ENCODE measurements at places on chromosomes 6 and 20. TPM values are rescaled to one million over a fixed set of nuclear protein-coding genes. Genes with fewer than 3 reads are reported as not detected.
A peak's percentile ranks its signal among the peaks of the same experiment; 100 is the strongest.

DNA sequence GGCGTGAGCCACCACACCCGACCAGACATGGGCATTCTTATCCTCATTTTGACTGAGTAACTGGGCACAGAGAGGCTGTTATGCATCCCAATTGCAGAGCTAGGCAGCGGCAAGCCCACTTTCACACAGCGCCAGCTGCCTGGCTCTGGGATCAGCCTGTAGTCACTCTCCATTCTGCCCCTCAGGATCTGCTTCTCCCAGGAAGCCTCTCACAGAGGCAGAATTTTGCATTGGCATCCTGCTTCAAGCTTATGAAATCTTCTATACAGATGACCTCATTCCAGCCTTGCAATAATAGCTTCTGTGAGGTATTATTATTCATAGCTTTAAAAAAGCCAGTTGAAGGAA, 37.0 kb upstream of the IER3 start:
- H3K27ac ChIP-seq: peak overlapping the region; percentile 99
- H3K27me3 ChIP-seq: no peaks in the 10 kb centered on the region
- H3K4me3 ChIP-seq: no peak overlapping the region

Gene TMEM14A
- total RNA-seq: 14.6 TPM

Gene TPBG
- total RNA-seq: 11.4 TPM

DNA sequence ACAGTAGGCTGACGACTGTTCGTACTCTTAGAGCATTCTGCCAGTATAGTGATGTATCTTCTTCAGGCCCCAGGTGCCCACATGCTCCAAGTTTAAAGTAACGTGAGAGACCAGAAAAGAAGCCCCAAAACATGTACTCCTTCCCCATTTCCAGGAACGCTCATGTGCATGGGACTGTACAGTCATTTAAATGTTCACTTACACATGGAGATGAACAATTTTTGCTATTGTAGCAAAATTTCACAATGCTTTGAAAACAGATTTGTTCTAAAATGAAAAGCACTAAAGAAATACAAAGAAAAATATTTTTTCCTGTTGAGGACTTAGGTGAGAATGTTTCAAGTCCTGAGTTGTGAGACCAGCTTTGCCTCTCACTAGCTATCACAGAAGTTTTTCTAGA, 269.3 kb upstream of the PRDM1 start:
- no peaks in the 10 kb centered on the region for H3K36me3 ChIP-seq
- no peak overlapping the region for H3K4me3 ChIP-seq
- H3K27me3 ChIP-seq: no peaks in the 10 kb centered on the region
- no peaks in the 10 kb centered on the region for H3K4me1 ChIP-seq

DNA sequence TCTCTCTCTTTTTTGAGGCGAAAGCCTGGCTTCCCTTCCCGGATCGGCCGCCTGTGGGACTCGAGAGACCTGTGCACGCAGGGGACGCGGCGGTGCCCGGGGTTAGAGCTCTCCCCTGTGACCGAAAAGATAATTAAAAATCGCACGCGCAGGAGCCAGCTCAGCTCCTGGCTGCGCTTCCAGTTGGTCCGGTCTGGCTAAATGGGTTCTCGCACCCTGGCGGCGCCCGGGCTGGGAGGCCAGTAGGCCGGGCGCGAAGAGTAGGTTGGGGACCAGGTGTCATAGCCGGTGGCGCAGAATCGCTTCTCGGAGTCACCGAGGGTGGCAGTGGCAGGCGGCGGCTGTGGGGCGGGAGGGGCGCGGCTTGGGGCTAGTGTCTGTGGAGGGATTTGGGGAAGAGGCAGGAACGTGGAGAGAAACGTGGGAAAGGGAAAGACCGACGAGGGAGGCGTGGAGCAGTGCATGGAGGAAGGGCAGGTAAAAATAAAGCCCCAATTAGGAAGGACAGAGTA, 41.9 kb upstream of the SUPT3H start:
- peak overlapping the region; percentile 5 for H3K4me3 ChIP-seq
- DNase-seq: peak; percentile 33
- peaks cover 40% of the 10 kb centered on the region for H3K4me1 ChIP-seq
- peaks cover 64% of the 10 kb centered on the region for H3K27me3 ChIP-seq
- H3K36me3 ChIP-seq: no peaks in the 10 kb centered on the region
- no peak overlapping the region for H3K27ac ChIP-seq

- no peak for DNase-seq
- H3K27me3 ChIP-seq: peaks cover 12% of the 10 kb centered on the region
- H3K36me3 ChIP-seq: no peaks in the 10 kb centered on the region
These were observed 126.6 kb downstream of the VEGFA start for GRCh38 chr6:43896329-43897255.

DNA sequence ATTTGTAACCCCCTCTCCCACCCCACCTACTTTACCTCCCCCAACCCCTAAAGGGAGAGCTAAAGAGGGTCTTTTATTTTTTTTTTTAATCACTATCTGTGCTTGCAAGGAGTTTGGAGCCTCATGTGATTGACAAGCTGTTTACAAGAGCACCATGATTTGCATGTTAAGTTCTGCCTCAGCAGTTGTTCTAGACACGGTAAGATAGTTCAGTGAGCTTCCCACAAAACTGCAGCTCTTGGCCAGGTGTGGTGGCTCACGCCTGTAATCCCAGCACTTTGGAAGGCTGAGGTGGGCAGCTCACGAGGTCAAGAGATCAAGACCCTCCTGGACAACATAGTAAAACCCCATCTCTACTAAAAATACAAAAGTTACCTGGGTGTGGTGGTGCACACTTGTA, 5.0 kb upstream of the PXDC1 start:
- H3K27me3 ChIP-seq: no peaks in the 10 kb centered on the region
- no peak for DNase-seq
- no peak overlapping the region for H3K27ac ChIP-seq
- H3K4me1 ChIP-seq: peaks cover 20% of the 10 kb centered on the region
- no peaks in the 10 kb centered on the region for H3K36me3 ChIP-seq

Gene ANKRD66
- 0.66 TPM for total RNA-seq

Gene MEI4
- under 0.01 TPM for total RNA-seq

- no peaks in the 10 kb centered on the region for H3K27me3 ChIP-seq
- no peaks in the 10 kb centered on the region for H3K36me3 ChIP-seq
- peak; percentile 22 for DNase-seq
These were observed 48.4 kb upstream of the CDYL start for GRCh38 chr6:4727671-4728435.

Gene BPIFB2
- total RNA-seq: not detected

GRCh38 chr6:23250556-23250955, 681.2 kb downstream of the HDGFL1 start:
- no peaks in the 10 kb centered on the region for H3K27me3 ChIP-seq
- DNase-seq: no peak
- H3K36me3 ChIP-seq: no peaks in the 10 kb centered on the region

GRCh38 chr6:1778686-1779235, 169.0 kb downstream of the FOXC1 start:
- peak; percentile 82 for DNase-seq
- peak overlapping the region; percentile 79 for H3K27ac ChIP-seq
- no peak overlapping the region for H3K4me3 ChIP-seq
- no peaks in the 10 kb centered on the region for H3K36me3 ChIP-seq
- no peaks in the 10 kb centered on the region for H3K27me3 ChIP-seq

GRCh38 chr6:147207837-147208754, 3.9 kb downstream of the STXBP5 start:
- H3K36me3 ChIP-seq: no peaks in the 10 kb centered on the region

Gene SCAF8
- total RNA-seq: 38.9 TPM

- no peak overlapping the region for H3K4me3 ChIP-seq
- H3K27ac ChIP-seq: no peak overlapping the region
- H3K4me1 ChIP-seq: no peaks in the 10 kb centered on the region
- no peaks in the 10 kb centered on the region for H3K27me3 ChIP-seq
These were observed 211.4 kb downstream of the ESR1 start for GRCh38 chr6:152018876-152019275.

DNA sequence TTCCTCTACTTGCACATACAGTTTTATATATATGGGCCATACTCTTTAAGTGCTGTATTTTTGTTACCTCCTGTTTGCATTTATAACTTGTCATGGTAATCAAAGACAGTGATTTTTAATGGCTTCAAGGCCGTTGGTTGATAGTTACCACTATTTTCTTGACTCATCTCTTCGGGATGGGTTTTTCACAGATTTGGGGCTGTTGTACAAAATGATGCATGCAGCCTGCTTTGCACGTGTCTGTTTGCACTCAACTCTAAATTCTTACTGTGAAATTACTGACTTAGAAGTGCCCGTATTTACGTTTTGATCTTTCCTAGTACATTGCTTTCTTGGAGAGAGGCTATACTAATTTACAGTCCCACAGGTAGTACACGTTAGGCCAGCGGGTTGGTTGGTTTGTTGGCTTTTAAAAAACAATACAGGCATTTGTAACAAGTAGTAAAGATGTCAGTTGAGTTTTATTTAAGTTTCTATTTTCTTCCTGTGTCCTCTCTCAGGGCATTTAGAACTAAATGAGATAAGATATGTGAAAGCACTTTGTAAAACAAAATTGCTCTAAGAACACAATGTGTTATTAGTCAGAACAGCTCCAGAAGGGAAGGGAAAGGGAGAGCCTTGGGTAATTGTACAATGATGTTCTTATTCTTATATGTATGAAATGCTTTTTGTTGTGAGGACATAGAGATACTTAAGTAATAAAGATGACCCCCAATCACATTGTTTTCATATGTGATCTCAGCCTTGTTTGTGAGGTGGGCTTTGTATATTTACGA, 11.7 kb downstream of the JARID2 start:
- no peak for DNase-seq
- H3K27me3 ChIP-seq: no peaks in the 10 kb centered on the region
- no peaks in the 10 kb centered on the region for H3K36me3 ChIP-seq
- peaks cover 34% of the 10 kb centered on the region for H3K4me1 ChIP-seq

Gene ERVFRD-1
- 0.04 TPM for total RNA-seq

GRCh38 chr6:152356662-152357061, 280.5 kb downstream of the SYNE1 start:
- DNase-seq: no peak
- H3K36me3 ChIP-seq: peaks cover 49% of the 10 kb centered on the region
- H3K27me3 ChIP-seq: no peaks in the 10 kb centered on the region

DNA sequence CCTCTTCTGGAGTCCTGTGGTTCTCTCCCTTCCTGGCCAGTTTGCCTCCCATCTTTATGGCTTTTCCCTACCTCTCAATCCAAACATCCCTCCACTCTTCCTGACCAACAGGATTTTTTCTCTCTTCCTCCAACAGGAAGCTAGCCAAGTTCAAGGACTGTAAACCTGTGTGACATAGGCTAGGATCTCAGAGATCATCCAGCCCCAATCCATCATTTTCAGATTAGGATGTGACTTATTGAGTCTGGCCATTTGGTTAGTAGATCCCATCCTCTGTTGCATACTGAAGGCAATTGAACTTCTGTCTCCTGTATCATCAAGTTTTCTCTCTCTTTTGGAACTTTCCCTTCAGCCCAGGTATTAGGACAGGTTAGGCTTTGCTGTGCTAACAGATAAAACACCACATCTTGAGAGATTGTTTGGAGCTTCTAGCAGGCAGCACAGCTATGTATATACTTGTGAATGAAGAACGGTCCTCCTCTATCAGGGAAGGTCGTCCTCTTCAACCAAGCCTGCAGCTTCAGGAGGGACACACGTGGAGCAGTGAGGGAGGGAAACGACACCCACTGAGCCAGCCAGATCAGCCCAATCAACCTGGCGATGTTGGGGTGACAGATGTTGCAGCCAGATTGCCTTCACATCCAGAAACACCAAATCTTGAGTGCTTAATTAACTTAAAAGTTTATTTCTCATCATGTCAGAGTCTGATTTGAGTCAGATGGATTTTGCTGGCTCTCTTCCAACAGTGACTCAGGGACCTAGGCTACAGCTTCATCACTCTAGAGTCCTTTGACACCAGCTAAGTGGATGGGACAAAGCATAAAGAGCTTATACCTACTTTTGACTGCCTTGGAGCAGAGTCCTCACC, 106.8 kb downstream of the GJA10 start:
- no peaks in the 10 kb centered on the region for H3K27me3 ChIP-seq
- H3K4me3 ChIP-seq: no peak overlapping the region
- H3K4me1 ChIP-seq: peaks cover 8% of the 10 kb centered on the region
- no peak overlapping the region for H3K27ac ChIP-seq
- no peaks in the 10 kb centered on the region for H3K36me3 ChIP-seq

- H3K4me3 ChIP-seq: no peak overlapping the region
- peaks cover 5% of the 10 kb centered on the region for H3K36me3 ChIP-seq
- H3K27me3 ChIP-seq: no peaks in the 10 kb centered on the region
- peaks cover 3% of the 10 kb centered on the region for H3K4me1 ChIP-seq
These were observed 44.9 kb upstream of the SCML4 start for GRCh38 chr6:107868867-107869611.

GRCh38 chr6:70303034-70303525, at the start of gene COL9A1:
TSS of gene COL9A1 (minus strand) at chr6:70303084. CDS start at chr6:70302924, 160 bp downstream.
- DNase-seq: no peak
- no peaks in the 10 kb centered on the region for H3K27me3 ChIP-seq
- no peak within 1 kb of the TSS for H3K4me3 ChIP-seq
- no peaks in the 10 kb centered on the region for H3K36me3 ChIP-seq

DNA sequence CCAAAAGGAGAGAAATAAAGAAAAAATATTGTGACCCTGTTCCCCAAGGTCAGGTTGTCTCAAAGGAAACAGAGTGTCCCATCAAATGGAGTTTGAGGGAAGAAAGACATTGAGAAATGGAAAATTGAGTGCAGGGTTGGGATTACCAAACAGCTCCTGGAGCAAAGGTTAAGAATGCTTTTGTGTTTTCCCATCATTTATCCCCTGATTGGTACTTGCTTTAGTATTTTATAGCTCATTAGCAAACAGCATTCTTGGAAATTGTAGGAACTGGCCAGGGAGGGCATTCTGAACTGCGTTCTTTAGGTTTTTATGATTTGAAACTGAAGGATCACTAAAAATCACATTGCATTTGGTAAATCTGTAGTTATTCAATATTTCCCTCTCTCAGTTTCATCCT, 59.0 kb upstream of the NELFCD start:
- DNase-seq: no peak
- no peaks in the 10 kb centered on the region for H3K4me1 ChIP-seq
- no peak overlapping the region for H3K27ac ChIP-seq
- no peaks in the 10 kb centered on the region for H3K27me3 ChIP-seq
- no peak overlapping the region for H3K4me3 ChIP-seq

DNA sequence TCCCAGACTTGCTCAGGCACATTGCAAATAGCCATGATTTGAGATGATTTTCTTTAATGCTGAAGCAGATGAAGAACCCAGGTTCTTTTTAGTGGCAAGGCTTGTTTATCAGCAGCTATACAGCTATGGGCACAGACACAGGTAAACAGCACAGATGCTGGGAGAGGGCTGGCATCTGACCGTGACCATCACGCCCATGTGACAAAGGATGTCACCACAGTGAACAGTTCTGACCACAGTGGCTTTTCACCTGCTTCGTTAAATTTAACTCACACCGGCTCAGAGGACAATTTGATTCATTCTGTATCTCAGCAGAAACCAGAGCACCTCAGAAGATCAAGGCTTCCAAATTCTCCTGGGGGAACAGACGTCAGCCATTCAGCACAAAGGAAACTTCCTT, 142.6 kb downstream of the CDH26 start:
- H3K4me3 ChIP-seq: no peak overlapping the region
- H3K27ac ChIP-seq: no peak overlapping the region
- H3K4me1 ChIP-seq: peaks cover 20% of the 10 kb centered on the region
- peaks cover 2% of the 10 kb centered on the region for H3K27me3 ChIP-seq
- no peaks in the 10 kb centered on the region for H3K36me3 ChIP-seq
- no peak for DNase-seq

- H3K36me3 ChIP-seq: no peaks in the 10 kb centered on the region
- H3K27ac ChIP-seq: no peak overlapping the region
- peaks cover 10% of the 10 kb centered on the region for H3K4me1 ChIP-seq
These were observed 87.0 kb downstream of the PPP1R3G start for GRCh38 chr6:5172041-5172653.
